CD4-positive, CD25-positive, alpha-beta regulatory T cell (primary cell): ENCODE measurements at places on chromosomes 6 and 20. TPM values are rescaled to one million over a fixed set of nuclear protein-coding genes. Genes with fewer than 3 reads are reported as not detected.

Gene OPRM1
- not detected for polyA plus RNA-seq

Gene KCNK5
- 0.13 TPM for polyA plus RNA-seq

Gene TGM3
- not detected for polyA plus RNA-seq

Gene C6orf163
- 0.53 TPM for polyA plus RNA-seq

Gene PRRC2A
- 3.2 TPM for polyA plus RNA-seq

Gene NEU1
- 32.1 TPM for polyA plus RNA-seq

Gene ZC3H12D
- polyA plus RNA-seq = 7.1 TPM

Gene ESR1
- 0.68 TPM for polyA plus RNA-seq

Gene NOX3
- polyA plus RNA-seq = not detected

Gene OR2B6
- polyA plus RNA-seq = not detected

Gene ADGRF1
- polyA plus RNA-seq = not detected

Gene SLC26A8
- not detected for polyA plus RNA-seq

Gene PPDPF
- polyA plus RNA-seq = 77.1 TPM

Gene PRR18
- polyA plus RNA-seq = not detected

Gene UNC5CL
- polyA plus RNA-seq = 0.25 TPM

Gene STMN3
- polyA plus RNA-seq = 13.5 TPM

Gene KHDC1
- polyA plus RNA-seq = 4.5 TPM

Gene LGSN
- not detected for polyA plus RNA-seq

Gene DDRGK1
- 44.7 TPM for polyA plus RNA-seq

Gene C2
- polyA plus RNA-seq = 0.47 TPM

Gene HLA-E
- polyA plus RNA-seq = 2,677 TPM

Gene UST
- 1.1 TPM for polyA plus RNA-seq

Gene HLA-A
- 3,137 TPM for polyA plus RNA-seq

Gene OR12D1
- polyA plus RNA-seq = not detected

Gene TUBB2A
- polyA plus RNA-seq = 4.8 TPM

Gene PPIL6
- polyA plus RNA-seq = 0.42 TPM

Gene USP49
- 1.0 TPM for polyA plus RNA-seq

Gene MUC22
- not detected for polyA plus RNA-seq

Gene C20orf141
- polyA plus RNA-seq = not detected

Gene PMEPA1
- 0.36 TPM for polyA plus RNA-seq

Gene GCNT2
- polyA plus RNA-seq = 1.4 TPM

Gene TSHZ2
- 3.5 TPM for polyA plus RNA-seq

Gene SNX5
- polyA plus RNA-seq = 71.9 TPM
